Fibroblast of skin of right biceps (primary cell): ENCODE measurements at places on chromosomes 2 and 18.

DNA sequence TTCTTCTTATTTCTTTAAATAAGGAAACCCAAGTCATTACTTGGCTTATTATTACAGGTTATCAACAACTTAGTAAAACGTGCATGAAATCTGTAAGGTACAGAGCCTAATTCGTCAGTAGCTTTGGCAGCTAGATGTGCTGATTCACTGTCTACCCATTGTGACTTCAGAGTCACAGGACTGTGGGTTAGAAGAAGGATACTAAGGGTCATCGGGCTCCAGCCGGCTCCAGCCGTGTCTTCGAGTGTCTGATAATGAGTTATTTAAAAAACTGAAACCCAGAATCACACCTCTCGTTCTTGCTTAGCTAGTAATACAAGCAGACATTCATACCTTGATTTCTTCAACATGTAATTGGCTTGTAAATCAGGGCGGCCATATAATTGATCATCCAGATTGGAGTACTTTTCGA is 170.5 kb downstream of the FMNL2 start:
- DNase-seq = no peak

DNA sequence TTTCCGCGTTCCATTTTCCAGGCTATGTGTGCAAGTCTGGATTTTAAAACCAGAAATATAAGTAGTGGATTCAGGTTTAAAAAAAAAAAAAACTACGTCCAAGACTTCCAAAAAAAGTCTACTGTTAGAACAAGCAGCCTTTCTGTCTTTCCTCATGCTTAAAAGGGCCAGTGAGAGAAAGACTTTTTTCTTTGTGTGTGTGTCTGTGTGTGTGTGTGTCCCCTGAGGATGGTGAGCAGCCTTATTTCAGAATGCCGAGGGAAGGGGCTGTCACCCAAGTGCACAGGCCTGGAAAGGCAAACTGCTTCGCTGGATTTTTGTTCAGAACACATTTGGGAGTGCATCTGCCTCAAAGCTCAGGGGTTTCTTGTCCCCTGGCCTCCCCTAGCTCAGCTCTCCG is 98.8 kb downstream of the ZBTB7C start:
- no peak for DNase-seq

DNA sequence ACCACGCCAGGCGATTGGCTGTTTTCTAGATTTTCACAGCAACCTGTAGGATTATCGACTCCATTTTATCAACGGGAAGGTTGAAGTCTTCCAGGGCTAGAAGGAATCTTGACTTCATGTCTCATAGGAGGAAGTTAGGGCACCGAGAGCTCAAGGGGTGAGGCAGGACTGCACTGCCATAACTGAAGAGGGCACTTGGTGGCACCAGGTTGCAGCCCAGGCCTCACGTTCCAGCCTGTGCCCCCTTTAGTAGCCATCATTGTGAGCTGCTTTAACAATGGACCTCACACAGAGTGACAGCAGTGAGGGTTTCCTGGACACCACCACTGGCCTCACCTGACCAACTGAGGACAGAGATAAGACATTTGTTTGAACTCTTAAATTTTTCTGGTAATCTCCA is 22.9 kb upstream of the RPL37A start:
- no peak for DNase-seq

DNA sequence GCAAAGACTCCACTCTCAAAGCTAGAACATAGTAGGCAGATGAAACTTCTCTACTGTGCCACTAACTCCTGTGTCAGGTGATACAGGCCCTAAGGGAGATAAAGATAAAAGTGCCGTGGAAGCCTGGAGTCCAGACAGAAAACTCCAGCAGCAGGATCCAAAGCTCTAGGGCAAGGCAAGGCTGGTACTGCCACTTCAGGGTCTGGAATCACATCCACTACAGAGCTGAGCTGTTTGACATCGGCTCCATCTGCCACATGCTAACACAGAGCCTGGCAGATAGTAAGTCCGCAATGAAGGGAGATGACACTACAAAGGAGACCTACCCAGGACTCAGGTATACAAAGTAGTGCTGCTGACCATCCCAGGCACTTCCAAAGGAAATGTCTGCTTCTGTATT is 34.4 kb downstream of the EPG5 start:
- no peak for DNase-seq

- DNase-seq = no peak
These were observed 47.7 kb downstream of the SLC9A2 start for GRCh38 chr2:102667072-102667471.

GRCh38 chr2:43715300-43716098 is 39.3 kb upstream of the C1GALT1C1L start:
- DNase-seq = no peak

DNA sequence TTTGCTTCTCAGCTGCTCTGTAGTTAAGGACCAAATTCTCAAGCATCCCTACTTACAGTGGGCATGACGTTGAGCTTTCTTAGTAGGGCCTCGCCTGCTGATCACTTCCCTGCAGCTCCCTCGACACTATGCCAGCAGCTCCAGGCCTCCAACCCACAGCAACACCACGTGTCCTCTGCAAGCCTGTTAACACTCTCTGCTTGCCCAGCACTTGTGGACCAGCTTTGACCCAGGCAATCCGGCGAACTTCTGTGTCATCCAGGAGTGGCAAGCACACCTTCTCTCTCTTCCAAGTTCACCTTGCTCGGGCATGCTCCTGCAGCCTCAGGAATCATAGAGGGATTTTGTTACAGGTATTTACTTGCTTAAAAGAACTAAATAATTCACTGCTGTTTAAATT is 138.6 kb upstream of the FHL2 start:
- DNase-seq = no peak

DNA sequence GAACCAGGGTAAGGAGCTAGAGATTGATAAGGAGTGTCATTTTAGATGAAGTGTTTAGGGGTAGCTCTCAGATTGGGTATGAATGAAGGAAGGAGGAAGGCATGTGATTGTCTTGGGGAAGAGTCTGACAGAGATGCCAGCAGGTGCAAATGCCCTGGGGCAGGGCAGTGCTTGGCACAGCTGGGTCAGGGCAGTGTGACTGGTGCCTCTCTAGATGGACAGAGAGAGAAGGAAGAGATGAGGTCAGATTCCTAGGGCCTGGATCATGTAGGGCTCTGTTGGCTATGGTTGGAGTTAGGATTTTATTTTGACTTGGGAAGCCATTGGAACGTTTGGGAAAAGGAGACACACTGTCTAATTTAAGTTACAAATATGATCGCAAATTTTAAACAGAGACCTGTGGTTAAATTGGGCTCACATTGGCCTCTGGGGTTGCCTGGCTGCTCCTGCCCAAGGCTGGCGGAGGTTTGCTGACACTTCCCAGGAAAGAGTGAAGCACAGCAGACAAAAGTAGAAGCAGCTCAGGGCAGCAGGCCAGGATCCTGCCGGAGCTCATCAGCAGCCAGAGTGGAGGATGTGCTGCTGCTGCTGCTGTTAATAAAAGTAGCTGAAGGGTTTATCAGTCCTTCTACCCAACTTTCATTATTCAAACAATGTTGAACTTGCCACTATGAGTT is 32.7 kb upstream of the FHL2 start:
- DNase-seq = peak; percentile 36

DNA sequence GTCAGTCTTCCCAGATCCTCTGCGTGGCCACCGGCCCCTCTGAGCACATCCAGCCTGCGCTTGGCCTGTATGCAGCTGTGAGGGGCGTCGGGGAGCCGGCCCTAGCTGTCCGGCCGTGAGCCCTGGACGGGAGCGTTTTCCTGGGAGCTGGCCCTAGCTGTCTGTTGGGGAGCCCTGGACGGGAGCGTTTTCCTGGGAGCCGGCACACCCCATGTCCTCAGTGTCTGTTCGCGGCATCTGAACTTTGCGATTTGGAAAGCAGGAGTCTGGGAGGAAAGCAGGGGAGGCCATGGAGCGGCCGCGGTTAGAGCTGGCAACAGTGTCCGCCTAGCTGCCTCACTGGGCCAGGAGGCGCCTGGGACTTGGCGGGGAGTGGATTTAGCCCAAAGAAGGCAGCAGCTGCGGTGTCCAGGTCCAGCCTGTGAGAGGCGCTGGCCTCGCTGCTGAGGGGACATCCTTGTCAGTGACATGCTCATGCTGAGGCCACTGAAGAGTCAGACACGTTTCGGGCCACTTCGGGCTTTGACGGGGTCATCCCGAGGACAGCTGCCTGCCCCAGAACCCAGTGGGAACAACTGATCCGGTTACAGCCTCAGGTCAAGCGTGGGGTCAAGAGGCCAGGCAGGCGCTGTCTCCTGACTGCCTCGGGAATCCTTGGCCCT is 75.8 kb downstream of the KCNG2 start:
- DNase-seq = no peak

GRCh38 chr2:231513746-231514224 is 16.5 kb downstream of the NMUR1 start:
- DNase-seq = no peak

GRCh38 chr18:29523371-29523770 is 1346.4 kb upstream of the CDH2 start:
- no peak for DNase-seq

- DNase-seq = peak; percentile 27
These were observed 651 bp upstream of the STAM2 start for GRCh38 chr2:152176113-152176714.
